ENCODE measurements at places on chromosomes 3 and 15.

DNA sequence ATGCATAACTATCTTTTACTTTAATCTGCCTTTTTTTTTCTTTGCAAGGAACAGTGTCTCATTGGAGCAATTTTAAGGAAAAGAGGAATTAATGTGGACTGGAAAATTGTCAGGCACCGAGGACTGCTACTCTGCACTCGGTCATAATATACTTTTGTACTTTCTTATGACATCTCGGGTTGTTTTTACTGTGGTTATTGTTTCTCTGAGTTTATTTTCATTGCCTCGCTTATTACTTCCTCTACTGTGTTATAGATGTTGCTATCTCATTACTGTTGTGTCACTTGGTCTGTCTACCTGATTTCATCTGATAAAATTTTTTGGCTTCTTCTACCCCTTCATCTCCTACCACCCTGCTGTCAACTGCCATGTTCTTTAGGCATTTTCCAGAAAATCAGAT lies 213.5 kb upstream of the POU1F1 start:
- DNase-seq: no peak

GRCh38 chr3:186171521-186171920 lies 62.6 kb upstream of the ETV5 start:
- DNase-seq: no peak

DNA sequence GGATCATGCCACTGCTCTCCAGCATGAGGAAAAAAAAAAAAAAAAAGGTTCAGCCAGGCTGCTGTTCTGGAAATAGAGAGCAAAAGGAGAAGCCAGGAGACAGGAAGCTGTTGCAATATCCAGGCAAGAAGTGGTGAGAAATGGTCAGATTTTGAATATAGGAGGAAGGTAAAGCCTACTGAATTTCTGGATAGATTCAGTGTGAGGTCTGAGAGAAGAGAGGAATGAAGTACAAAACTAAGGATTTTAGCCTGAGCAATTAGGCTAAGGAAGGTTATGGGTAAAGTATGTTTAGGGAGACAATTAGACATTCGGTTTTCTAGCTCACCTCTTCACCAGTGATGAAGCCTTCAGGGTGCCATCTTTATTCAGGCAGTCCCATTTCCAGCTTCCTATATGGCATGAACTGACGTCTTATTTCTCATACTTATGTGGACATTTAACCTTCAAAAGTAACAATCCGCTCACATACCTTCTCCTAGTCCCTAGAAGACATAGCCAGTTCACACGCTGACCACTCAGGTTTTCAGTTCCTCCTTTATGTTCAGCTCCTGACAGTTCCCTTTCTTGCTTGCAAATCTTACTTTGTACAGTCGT lies 57.2 kb downstream of the KIF9 start:
- DNase-seq: no peak

GRCh38 chr3:12229896-12230295 lies 59.0 kb upstream of the PPARG start:
- no peak for DNase-seq

DNA sequence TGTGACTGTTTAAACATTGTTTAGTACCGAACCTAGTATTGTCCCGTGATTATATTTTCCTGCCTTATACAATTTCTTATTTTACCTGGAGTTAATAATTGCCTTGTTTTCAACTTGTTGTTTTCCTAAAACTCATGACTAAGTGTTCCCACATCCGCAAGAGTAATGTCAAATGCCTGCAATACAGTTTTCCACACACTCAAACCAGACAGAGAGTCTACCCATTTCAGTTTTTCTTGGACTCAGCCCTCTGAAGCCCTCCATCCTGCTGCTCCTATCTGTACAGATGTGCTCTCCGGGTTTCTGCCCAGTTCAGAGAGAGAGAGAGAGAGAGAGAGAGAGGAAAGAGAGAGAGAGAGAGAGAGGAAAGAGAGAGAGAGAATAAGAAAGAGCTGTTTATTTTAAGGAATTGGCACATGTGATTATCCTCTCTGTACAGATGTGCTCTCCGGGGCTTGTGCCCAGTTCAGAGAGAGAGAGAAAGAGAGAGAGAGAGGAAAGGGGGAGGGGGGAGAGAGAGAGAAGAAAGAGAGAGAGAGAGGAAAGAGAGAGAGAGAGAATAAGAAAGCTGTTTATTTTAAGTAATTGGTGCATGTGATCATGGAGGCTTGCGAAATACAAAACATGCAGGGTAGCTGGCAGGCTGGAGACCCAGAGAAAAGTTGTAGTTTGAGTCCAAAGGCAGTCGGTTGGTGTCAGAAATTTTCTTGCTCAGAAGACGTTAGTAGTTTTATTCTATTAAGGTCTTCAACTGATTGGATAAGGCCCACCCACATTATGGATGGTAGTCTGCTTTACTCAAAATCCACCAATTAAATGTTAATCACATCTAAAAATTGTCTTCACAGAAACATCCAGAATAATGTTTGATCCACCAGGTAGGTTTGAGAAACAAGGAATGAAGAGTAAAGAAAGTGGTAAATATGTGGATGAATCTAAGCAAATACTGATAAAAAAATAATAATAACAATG lies 104.1 kb upstream of the GOLGA8J start:
- no peak for DNase-seq

DNA sequence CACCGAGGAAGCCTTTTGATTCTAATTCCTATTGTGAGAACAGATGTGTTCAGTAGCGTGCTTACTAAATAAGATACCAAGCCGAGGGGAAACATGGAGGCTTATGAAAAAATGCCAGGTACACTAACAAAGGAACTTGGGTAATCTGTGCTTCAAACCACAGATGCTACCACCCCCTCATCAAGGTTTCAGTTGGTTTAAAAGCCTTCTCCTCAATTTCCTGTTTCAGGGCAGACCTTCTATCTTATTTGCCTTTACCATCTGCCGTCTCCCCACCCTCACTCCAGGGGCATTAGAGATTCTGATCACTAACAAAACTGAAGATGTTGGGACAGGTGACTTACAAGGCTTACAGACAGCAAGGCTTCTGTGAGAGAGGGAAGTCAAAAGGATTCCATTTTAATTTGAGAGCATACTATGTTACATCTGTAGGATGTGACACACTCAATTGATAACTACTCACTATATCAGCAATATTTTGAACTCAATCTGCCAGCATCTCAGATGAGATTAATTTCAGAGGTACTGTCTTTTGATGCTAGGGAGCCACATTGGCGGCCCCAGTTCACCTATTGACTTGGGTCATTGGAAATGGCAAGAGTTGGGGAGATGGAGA lies 60.6 kb upstream of the PLCL2 start:
- DNase-seq: no peak

DNA sequence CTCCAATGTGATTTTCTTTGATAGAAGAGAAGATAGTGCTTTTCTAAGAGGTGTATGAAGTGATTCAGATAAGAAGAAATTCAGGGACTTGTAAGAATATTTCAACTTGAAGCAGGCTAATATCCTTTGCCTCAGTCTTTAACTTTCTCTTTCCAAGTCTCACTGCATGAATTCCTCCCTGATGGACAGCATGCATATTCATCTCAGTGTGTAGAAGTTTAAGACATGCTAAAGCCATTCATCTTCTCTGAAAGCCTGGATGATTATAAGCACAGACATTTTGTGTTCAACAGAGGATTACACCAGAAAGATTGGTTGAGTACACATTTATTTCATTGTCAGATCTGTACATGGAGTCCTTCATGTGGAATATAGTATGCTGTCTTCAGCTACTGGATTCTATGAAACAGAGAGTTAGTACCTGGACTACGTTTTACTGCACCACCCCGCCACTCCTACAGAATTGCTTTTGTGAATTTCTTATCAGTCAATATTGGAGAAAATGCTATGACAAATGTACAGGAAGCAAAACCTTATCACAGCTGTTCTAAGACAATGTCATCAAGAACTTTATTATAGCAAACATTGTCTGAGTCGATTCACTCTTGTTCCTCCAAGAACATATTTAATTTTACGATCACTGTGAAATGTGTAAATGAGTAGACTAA lies 1346.1 kb downstream of the OTOL1 start:
- no peak for DNase-seq

DNA sequence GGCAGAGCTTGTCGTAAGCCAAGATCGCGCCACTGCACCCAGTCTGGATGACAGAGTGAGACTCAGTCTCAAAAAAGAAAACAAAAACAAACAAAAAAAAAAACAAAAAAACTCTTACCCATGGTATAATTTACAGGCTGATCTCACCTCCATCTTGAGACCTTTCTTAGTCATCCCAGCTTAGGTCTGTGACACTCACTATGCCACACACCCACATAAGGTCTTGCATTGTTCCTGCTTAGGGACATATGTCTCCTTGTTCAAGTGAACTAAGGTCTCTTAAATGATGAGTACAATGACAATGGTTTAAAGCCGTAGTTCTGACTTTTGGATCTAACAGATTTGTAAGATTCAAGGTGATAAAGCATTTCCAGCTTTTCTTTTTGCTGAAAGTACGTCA lies 360.2 kb upstream of the ARHGEF26 start:
- DNase-seq: no peak

GRCh38 chr15:56337084-56337725 lies 28.0 kb upstream of the TEX9 start:
- no peak for DNase-seq

DNA sequence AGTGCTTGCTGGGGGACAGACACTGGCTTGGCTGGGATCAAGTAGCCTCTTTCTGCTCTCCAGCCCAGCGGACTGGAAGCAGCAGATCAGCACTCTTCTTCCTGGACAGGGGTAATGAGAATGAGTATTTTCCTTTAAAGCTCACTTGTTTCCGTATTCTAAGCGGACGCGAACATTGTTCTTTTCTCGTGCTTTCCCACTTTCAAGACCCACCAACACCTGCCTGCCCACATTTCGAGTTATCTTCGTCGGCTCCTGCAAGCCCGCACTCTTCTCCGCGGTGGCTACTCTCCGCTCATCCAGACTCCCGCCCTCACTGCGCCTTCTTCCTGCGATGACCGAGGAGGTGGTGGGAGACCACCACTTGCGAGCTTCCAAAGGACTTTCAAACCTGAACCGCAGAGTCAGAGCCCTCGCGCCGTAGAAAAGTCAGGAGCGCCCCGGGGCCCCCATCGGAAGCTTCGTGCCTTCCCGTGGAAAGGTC lies 1.6 kb upstream of the PPM1L start:
- DNase-seq: peak; percentile 12

- DNase-seq: no peak
Observed at GRCh38 chr3:111323019-111323418, 219.0 kb upstream of the CD96 start.

GRCh38 chr3:137105277-137105977 lies 147.6 kb downstream of the IL20RB start:
- DNase-seq: no peak

GRCh38 chr15:38868326-38869114 lies 303.9 kb upstream of the RASGRP1 start:
- no peak for DNase-seq

- DNase-seq: no peak
Observed at GRCh38 chr15:40399370-40399769, 6.2 kb upstream of the IVD start.

DNA sequence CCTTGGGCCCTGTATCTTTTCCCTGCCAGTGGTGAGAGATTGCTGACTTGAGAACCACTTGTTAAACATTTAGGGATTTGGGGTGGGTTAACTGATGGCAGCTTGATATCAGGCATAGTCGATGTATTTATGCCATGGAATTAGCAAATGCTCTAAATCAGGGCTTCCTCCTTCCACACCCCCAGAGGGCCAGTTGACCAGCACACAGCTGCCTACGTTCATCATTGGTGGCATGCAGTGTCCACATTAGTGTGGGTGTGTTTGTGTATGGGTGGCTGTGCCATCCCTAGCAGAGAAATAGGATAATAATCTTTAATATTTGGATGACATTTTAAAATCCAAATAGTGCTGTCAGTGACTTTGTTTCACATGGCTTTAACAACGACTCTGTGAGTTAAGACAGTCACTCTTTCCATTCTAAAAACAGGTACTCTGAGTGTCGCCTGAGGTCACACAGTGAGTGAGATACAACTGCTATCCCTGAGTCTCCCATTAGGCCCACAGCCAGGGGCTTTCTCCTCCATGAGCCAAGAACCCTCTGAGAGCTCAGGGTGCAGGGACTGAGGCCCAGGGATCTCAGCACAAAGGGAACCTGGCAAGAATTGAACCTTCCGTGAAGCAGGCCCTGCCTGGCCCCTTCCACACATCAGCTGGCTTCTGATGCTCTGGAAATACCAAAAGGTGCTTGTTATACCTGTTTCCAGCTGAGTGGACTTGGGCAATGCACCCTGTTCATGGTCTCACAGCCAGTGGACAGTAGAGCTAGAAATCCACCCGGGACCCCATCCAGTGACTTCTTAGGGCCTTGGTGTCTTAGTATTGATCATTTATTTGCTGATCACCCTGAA lies 4.3 kb upstream of the LTF start:
- no peak for DNase-seq

- DNase-seq: peak; percentile 24
Observed at GRCh38 chr15:65054333-65055200, 9.4 kb downstream of the SLC51B start.

DNA sequence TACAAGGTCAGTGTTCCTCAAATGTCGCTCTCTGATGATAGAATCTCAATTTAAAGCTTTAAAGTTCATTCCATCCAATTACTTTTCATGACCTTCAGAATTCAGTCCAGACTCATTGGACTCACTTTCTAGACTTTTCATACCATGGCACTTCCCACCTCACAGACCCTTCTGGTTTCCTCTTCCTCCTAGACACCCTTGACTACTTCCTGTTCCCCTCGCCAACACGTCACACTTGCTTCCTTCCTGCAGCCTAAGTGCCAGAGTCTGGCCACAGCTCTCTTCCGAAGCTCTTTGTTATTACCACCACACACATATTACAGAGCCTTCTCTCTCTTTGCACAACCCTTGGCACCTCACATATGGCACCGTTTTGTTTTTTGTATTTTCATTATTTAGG lies 59.1 kb upstream of the UMPS start:
- DNase-seq: no peak

GRCh38 chr3:18630295-18630694 lies 205.2 kb upstream of the SATB1 start:
- no peak for DNase-seq

DNA sequence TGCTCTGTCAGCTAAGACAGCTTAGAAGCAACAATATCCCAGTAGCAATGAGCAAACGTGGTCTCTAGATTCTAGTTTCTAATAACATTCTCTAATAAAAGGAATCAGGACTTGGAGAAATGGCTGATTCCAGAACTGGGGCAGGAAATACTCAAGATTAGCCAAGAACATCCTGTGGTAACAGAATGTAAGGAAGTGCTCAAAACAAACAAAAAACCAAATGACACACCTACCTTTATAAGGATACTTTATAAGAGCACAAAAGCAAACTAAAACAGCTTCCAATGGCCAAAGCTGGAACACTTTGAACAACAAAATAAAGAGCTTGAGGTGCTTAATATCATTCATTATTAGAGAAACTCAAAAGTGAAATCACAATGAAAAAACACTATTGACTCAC lies 33.1 kb upstream of the EIF5A2 start:
- no peak for DNase-seq

GRCh38 chr15:85407421-85408269 lies 27.2 kb downstream of the AKAP13 start:
- no peak for DNase-seq

DNA sequence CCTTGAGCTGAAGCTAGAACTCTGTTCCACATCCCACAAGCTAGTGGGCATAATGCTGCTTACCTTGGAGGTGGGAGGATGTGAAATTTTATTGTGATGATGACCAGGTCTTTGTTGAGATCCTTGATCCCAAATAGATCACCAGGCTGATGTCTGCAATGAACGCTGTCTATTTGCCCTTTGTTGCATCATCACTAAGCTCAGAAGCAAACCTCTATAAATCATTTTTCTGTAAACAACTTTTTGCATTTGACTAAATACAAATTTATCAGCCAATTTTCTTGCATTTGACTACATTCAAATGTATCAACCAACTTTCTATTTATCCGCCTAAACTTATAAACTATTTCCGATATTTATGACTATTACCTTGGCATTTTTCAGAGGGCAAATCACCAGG lies 9.7 kb downstream of the CCDC80 start:
- DNase-seq: no peak
